ENCODE measurements at places on chromosomes 6 and 20. TPM values are rescaled to one million over a fixed set of nuclear protein-coding genes. Genes with fewer than 3 reads are reported as not detected.

Gene ACTR5
- 6.3 TPM for total RNA-seq

Gene TTBK1
- total RNA-seq, result not detected

Gene BTN1A1
- not detected for total RNA-seq

Gene LPA
- total RNA-seq, result not detected

Gene PDYN
- not detected for total RNA-seq

Gene GSTA3
- not detected for total RNA-seq

Gene TMEM200A
- not detected for total RNA-seq
